Epithelial cell of prostate (primary cell): ENCODE measurements at places on chromosomes 12 and 14.
A peak's percentile ranks its signal among the peaks of the same experiment; 100 is the strongest.

DNA sequence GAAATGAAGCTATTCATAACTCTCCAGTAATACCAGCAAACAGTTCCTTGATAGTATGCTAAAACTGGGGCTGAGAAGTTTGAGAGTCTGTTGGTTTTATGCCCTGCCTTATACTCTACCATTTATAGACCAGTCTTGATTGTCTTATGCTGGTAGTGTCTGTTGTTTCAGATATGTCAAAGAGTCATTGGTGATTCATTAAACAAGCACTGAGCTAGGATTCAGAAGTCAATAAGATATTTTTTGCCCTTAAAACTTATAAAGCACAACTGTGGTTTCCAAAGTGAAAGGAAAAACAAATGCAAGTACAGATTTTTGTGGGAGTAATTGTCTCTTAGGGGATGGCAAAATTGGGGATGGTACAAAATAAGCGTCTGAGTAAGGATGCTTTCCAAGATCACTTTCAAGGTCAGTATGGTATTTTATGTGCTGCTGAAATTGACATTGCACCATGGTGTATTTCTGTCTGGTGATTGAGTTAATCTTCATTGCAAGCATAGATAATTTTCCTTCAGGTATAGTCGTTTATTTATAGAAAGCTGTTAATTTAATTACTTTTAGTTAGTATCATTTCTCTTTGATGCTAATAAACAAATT, 289.5 kb upstream of the E2F7 start:
- DNase-seq = no peak

DNA sequence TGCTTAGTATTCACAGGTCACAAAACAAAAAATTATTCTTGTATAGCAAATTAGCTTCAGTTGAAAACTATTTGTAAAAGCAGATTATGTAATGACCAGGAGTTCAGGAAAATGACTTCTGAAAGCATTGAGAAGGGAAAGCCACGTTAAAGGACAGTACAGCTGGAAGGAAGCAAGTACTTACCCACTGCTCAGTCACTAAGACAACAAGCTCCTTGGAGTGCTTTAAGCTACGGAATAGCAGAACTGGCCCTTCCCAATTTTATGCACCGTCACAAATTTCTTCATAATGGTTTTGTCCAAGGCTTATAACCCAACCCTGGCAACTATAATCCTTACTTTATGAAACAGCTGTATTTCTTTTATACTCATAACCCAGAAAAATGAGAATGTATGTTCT, 13.0 kb upstream of the SNAPC1 start:
- no peak for DNase-seq

GRCh38 chr12:118376089-118377020, at the start of gene SUDS3:
Gene SUDS3 (plus strand): TSS chr12:118376555. CDS start chr12:118376692, 137 bp downstream.
- DNase-seq = peak; percentile 8

- DNase-seq = no peak
Observed at GRCh38 chr14:33839193-33840076, 111.4 kb downstream of the EGLN3 start.

DNA sequence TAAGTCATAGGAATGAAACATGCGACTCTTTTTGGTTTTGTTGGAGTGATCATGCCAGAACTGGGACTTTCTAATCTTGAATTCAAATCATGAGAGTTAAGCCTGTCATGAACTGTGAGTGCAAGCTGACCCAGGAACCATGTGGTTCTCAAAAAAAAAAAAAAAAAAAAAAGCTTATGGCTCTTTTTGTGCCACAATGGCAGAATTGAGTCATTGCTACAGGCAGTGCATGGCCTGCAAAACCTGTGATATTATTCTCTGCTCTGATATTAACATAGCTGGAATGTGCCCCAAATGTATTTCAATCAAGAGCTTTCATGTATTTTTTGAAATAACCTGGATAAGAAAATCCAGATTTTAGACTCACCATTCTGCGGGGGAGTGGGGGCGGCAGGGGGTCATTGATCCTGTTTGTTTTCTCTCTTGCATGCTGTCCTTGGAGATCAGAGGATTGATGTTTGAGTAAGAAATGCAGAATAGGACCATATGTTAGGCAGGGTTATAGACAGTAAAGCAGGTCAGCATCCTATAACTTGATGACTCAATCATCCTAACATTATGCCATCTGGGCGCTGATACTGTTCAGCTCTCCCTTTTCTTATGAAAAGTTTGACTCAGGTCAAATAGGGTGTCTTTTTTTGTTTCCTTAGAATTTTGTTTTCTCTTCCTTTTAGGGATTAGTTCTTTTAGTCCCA, 797.4 kb downstream of the DIO2 start:
- DNase-seq = no peak

GRCh38 chr14:54537651-54538050, 27.9 kb downstream of the CGRRF1 start:
- no peak for DNase-seq

GRCh38 chr12:39287817-39288216, 155.1 kb downstream of the KIF21A start:
- no peak for DNase-seq

- DNase-seq = no peak
Observed at GRCh38 chr12:49091056-49091835, 3.4 kb downstream of the DHH start.

DNA sequence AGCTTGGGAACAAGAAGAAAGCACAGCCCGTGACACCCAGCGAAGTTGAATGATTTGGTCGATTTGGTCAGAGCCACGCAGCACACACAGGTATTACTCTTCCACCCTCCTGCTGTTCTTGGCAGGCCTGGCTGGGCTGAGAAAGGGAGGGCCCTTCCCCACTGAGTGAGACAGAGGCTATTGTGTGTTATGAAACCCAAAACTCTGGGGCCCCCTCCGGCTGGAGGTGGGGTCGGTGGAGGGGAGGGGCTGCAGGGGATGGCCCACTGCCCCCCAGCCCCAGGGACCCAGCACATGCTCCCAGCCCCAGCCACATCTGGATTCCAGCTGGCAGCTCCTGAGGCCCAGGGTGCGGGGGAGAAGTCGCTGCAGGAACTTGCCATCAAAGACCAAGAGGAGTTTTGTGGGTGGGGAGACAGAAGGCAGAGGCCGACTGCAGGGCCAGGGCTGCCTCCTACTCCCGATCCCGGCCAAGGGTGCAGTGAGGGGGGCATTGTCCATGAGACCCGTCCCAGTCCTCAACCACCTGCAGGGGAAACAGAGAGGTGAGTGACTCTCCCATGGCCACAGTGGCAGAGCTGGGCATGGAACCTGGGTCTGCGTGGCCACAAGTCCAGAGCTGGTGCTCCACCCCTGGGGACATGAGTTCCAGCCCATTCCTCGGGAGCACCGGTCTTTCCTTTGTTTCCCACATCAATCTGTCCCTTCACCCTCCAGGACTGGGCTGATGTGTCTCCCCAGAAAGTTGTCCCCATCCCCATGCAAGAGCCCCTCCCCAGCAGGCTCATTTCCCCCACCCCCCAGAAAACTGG, 8.7 kb downstream of the TMEM119 start:
- no peak for DNase-seq

GRCh38 chr12:114752217-114752616, 68.2 kb upstream of the TBX3 start:
- no peak for DNase-seq

DNA sequence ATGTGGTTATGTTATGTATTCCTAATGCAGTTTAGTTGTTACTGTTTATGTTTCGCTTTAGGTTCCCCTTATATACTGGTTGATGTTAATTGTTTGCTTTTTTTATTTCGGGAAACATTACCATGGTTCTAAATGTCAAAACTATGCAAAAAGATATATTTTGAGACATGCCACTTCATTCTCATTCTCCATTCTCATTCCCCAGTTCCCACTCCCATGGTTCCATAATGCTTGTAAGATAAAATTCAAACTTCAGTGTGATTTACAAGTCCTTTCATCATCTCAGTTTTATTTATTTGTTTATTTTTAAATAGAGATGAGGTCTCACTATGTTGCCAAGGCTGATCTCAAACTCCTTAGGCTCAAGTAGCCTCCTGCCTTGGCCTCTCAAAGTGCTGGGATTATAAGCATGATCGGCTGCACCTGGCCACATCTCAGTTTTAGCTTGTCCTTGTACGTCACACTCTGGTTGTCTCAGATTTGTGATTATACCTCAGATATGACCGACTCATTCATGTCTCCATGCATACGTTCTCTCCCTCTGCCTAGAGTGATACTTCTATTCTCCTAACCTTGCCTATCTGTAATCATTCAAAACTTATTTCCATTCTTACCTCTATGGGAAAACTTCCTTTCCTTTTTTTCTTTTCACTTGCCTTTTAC, 407.8 kb upstream of the RGS6 start:
- DNase-seq = no peak

DNA sequence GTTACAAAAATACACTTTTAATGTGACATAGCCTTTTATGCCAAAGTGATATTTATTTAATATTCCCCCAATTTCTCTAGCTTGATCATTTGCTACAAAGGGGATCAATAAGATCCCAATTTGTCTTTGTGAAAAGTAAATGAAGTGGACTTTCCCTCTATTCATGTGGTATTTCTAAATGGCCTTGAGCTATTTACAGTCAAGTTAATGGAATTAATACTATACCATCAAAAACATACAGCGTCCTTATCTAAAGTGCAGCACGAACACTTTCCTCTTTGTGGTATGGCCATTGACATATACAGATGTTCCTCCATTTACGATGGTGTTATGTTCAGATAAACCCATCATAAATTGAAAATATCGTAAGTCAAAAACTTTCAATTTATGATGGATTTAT, 23.2 kb downstream of the CFL2 start:
- DNase-seq = no peak

DNA sequence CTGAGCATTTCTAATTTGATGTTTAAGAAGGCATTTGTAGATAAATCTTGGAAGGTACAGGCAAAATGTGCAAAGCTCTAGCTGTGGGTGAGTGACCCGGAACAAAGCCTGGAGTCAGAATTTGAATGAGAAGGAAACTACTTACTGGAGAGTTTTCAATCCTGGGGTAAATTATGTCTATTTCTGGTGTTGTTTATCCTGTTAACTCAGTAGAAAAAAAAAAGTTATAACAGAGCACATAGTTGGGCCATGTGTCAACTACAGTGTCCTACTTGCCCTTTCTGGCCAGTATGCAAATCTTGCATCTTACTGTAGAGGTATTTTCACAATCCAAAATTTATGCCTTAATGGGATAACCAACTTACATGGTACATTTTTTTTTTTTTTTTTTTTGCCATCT, 182.3 kb downstream of the SYNE2 start:
- no peak for DNase-seq

- no peak for DNase-seq
Observed at GRCh38 chr12:20805921-20806320, 4.6 kb upstream of the SLCO1B3 start.

- no peak for DNase-seq
Observed at GRCh38 chr12:42119085-42119633, 25.5 kb downstream of the GXYLT1 start.

GRCh38 chr14:27688841-27689444, 1077.6 kb upstream of the FOXG1 start:
- no peak for DNase-seq

GRCh38 chr12:107667464-107667863, 18.1 kb upstream of the PWP1 start:
- DNase-seq = no peak

DNA sequence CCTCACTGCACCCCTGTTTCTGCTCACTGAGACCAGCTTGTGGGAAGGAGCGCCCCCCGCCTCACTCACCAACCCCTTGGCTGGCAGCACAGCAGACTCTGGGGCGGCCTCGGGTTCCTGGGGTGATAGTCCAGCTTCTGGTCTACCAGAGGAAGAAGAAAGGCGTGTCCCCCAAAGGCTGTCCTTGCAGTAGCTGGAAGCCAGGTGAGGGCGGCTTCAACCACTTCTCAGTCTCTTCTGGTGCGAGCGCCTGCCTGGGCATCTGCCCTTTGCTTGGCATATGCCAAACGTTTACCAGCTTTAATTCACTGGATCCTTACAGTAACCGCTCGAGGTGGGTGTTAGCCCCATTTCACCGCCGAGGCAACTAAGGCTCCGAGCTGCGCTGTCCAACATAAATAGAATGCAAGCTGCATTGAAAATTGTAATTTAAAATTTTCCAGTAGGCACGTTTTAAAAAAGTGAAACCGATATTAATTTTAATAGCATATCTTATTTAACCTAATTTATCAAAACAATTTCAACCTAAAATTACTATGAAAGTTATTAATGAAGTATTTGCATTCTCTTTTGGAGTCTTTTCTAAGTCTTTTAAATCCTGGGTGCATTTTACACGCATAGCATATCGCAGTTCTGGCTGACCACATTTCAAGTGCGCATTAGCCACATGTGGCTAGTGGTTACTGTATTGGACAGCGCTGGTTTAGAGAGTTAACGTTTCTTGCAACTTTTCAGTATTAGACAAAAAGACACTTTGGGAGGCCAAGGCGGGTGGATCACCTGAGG, 872 bp downstream of the FAM177A1 start:
- DNase-seq = no peak

DNA sequence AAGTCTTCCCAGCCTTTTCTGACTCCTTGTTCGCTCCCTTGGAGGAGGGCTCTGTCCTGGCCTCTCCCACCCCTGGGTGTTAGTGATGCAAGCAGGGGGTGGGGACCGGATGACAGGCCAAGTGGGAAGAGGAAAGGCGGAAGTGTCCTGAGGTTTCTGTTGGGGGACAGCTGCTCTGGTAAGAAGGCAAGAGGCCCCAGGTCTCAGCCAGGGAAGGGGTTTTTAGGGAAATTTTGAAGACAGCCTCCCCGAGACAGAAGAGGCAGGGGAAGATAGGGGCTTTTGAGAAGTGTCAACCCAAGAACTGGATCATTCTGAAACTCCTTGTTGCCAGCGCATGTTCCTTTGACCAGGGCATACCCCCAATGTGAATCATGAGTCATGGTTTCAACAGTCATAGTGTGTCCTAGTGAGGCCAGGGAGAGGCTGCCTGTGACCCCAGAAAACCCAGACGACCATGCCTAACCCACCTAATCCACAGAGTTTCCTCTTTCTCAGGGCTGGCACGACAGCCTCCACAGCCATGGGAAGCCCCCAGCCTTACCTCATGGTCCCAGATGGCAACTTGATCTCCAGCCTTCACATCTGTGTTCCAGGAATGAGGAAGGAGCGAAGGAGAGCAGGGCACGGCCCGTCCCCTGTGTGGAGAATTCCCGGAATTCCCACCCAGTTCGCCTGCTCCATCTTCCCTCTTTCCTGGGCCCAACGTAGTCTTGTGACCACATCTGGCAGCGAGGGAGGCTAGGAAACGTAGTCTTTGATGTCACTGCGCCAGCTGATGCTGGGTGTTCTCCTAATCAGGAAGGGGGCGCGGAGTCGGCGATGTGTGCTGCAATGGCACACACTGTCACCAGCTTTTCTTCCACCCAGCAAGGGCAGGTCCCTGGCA, 4.9 kb upstream of the GPR132 start:
- DNase-seq = no peak

- no peak for DNase-seq
Observed at GRCh38 chr12:75909714-75910656, 121.6 kb downstream of the PHLDA1 start.

DNA sequence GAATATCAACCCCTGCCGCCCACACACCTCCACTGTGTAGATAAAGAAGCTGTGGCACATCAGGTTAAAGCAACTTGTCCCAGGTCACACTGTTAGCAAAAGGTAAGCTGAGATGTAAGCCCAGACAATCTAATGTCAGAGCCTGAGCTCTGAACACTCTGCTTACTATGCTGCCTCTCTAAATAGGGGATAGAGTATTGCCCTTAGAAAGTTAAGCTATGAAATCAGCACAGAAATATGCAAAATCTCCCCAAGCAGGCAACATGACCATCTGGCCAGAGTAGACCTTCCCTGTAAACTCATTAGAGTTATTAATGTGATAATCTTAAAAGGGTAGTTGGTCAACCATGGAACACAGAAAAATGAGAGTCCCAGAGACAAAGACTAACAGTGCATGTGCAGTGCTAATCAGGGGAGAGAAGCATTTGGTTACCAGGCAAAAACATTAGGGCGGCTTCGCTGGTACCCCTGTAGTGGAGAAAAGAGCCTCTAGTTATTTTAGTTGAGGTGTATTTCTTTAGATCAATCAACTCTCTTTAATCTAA, 171.0 kb downstream of the BTG1 start:
- DNase-seq = no peak
